ENCODE measurements at places on chromosomes 2 and 18.

GRCh38 chr2:9249020-9249800 is 42.6 kb downstream of the ASAP2 start:
- DNase-seq, result no peak

DNA sequence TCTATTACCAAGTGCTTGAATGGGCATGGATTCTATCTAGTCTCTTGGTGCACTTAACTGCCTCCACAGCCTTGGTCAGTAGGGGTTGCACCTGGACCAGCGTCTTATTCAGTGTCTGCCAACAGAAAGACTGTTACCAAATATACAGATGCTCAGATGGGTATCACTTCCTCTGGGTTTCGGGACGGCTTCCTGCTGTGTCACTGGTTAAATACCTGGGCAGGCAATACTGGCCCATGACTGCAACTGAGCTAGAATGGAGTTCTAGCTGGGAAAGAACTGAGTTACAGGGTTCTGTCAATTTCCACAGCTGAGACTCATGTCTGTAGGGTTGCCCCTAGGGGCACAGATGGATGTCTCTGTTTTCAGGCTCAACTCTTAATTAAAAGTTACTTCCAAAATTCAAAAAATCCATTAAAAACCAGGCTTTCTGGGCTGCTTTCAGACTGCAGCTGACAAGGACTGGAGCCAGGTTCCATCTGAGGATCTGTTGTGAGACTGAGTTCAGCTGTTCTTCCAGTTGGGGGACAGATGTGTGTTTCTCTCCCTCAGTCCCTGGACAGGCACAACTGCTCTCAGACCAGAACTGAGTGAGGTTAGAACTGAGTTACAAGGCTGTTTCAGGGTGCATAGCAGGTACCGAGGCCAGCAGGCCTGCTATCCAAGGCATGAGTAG is 789.6 kb upstream of the SLC8A1 start:
- DNase-seq, result no peak

GRCh38 chr2:235025800-235026536 is 74.2 kb downstream of the SH3BP4 start:
- no peak for DNase-seq

- no peak for DNase-seq
Observed at GRCh38 chr2:190655570-190655969, 6.7 kb downstream of the NAB1 start.

DNA sequence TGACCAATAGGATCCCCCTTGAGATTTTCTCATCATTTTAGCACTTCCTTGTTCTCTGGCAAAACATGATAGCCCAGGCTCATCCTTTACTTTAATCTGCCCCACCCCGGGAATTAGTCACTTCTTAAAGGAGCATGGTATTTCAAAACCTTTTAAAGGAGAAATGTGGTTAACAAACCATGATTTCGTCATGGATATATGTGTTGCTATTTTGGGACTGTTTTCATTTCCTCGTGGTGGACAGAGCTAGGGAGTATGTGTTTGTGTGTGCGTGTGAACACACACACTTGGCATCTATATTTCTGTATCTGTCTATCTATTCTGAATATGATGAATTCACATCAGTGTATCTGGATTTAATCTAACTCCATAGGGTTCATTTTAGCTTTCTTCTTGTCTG is 128.1 kb downstream of the BIRC6 start:
- DNase-seq, result no peak

GRCh38 chr2:58862244-58862643 is 621.1 kb upstream of the FANCL start:
- DNase-seq, result no peak

- DNase-seq, result no peak
Observed at GRCh38 chr2:224220586-224221255, 181.2 kb downstream of the FAM124B start.

Measured in T-cell (primary cell).